ENCODE measurements at places on chromosomes 13 and 19.

- DNase-seq: no peak
Measured at GRCh38 chr13:111423168-111423785, 102.8 kb downstream of the TEX29 start.

DNA sequence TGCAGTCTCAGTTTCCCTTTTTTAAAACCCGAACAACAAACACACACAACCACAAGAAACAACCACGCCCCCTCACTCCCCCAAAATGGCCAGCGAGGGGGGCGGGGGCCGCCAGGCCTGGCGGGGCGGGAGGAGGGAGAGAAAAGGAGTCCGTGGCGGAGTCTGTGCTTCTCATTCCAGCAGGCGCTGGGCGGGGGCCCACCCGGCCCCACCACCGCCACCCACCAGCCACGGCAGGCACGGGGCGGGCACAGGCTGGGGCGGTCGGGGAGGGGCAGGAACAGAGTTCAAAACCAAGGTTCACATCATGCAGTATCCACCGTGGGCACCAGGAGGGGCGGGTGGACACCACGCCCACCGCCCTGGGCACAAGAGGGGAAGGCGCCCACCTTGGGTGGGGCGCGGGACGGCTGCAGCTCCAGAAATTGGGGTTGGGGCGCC lies 12.9 kb downstream of the DPF1 start:
- DNase-seq: no peak

DNA sequence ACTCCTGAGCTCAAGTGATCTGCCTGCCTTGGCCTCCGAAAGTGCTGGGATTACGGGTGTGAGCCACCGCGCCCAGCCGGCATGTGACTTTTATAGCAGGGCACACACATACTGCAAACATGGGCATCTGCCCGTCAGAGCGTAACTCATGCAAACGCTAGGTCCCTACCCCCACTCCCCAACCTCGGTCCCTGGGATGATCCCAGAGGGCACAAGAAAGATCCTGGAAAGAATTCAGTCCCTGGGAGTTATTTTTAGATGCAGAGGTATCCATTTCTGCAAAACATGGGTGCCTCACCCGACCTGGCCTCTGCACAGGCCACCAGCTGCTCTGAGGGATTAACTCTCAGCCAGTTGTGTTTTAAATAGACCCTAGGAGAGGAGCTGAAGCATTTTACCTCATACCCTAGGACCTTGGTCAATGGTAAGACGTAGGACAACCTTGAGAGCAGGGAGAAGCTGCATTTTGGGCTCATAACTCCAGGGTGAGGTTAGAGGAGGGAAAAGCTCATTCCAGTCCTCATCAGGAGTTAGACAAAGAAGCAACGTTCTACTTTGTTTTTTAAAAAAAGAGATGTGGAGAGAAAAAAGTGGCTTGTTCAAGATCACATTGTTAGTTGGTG lies 10.8 kb downstream of the TMEM38A start:
- no peak for DNase-seq

DNA sequence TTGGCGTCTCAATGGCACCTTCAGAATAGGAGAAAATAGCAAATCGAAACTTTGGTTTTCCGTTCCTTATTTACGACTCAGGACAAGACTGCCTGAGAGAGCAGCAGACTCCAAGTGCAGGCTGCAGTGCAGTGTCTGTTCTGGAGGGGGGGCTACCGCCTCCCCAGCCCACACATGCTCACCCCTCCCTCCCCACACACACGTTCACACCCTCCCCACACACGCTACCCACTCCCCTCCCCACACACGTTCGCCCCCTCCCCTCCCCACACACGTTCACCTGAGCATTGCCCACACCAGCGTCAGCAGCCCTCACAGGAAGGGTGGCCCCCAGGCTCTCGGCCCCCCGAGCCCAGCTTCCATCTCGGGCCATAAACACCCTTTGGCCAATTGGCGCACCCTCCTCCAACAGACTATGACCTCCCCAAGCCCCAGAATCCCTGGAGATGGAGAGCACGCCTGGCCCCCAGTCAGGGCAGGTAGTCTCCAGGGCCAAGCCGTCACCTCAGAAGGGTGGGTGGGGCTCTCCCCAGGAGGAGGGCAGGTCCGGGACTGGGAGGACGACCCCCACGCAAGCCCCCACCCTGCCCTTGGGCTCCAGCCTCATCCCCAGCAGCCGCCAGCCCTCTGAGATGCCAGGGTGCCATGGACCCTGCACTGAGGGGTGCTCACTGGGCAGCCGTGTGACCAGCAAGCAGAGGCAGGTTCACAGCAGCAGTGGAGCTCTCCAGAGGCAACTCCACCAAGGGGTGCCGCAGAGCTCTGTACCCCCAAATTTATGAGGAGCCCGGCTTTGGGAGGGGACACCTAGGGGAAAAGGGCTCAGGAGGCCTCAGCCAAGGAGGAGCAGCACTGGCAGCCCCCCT lies 27.5 kb downstream of the RASA3 start:
- DNase-seq: no peak

DNA sequence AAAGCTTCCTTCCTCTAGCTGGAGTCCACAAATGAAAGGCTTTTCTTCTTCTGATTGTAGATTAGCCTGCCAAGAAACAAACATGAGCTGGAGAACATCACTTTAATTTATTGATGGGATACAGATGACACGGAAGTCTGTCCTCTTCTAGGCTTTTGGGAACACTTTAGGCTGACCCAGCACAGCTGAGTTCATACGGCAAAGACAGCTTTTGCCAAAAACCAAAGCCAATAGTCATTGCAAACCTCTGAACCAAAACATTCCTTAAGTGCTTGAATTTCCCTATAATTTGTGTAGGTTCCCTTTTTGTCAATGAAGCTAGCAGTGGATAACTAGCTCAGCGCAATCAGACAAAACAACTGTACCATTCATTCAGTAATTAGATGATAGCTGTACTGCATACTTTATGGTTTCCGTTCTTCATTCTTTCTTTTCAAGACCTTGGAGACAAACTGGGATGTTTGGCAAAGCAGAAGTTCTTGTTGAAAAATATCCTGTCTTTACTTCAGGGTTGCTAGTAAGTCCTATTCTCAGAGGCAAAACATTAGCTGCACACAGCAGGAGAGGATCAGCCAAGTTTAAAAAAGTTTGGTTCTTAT lies 95.7 kb upstream of the SPRY2 start:
- DNase-seq: no peak

DNA sequence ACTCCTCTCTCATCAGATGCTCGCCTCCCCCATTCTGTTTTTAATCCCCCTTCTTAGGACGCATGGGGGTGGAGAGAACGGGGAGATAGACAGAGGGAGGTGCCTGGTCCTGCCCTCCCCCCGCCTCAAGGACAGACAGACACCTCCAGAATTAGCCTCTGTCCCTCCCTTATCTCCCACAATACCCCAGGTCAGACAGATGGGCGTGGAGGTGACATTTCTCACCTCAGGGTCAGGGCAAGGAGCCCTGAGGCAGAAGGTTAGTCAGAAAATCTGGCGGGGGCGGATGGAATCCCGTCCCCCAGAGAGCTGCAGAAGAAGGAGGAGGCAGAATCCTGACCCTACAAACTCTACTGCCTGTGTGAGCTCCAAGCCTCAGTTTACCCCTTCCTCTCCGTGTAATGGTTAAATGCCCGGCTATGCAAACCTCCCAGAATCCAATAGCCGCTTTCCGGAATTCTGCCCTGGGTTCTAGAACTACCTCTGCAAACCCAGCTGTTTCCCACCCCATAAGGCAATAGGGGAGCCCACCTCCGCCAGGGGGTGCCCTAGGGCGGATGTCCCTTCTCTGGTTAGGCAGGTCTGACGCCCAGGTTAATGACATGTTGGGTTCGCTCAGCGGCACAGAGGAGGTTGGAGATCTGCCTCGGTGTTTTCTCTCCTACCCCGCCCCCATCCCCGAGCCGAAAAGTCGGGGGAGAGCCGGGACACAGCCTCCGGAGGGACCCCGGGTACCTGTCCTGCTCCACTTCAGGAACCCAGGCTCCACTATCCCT lies 900 bp downstream of the PPP1R13L start:
- peak; percentile 61 for DNase-seq
